Naive thymus-derived CD4-positive, alpha-beta T cell (primary cell): ENCODE measurements at places on chromosomes 2 and 18. TPM values are rescaled to one million over a fixed set of nuclear protein-coding genes. Genes with fewer than 3 reads are reported as not detected.

HNMT gene
- total RNA-seq, result 1.1 TPM

PCARE gene
- total RNA-seq, result not detected

MAP2 gene
- total RNA-seq, result 0.38 TPM

C2orf15 gene
- total RNA-seq, result 1.6 TPM

HOXD13 gene
- total RNA-seq, result not detected

PDE1A gene
- total RNA-seq, result not detected

DNA sequence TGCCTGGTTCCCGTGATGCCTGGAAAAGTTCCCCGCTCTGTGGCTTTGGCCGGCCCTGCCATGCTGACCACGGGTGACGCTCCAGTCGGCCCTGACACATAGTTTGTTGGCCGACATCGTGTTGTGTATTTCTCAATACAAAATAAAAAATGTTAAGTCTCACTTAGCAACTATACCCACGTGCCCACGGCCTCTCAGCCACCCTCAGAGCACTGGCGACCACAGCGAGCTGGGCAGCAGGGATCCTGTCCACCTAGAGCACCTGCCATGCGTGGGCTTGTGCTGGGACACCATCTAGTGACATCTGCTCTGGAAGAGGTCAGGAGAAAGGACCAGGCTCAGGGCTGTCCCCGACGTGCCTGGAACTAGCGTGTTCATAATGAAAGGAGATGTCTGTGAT lies 261.7 kb downstream of the HDAC4 start:
- DNase-seq, result no peak

- no peak for DNase-seq
Measured at GRCh38 chr2:187819624-187820023, 265.4 kb upstream of the TFPI start.

- no peak for DNase-seq
Measured at GRCh38 chr2:158953926-158954763, 14.3 kb upstream of the TANC1 start.

DNA sequence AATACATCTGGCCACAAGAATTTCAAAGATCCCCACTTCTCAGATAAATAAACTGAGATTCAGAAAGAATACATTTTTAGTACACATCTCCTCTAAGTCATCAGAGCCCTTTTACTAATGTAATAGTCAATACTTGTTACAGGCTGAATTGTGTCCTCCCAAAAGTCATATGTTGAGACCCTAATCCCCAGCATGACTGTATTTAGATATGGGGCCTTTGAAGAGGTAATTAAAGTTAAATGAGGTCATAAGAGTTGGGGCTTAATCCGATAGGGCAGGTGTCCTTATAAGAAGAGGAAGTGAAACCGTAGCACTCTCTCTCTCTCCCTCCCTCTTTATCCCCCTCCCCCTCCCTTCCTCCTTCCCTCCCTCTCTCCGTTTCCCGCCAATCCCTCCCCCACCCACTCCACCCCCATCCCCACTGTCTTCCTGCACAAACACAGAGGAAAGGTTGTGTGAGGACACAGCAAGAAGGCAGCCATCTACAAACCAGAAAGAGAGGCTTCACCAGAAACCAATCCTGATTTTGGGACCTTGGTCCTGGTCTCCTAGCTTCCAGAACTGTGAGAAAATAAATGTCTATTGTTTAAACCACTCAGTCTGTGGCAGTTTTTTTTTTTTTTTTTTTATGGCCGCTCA lies 66.6 kb upstream of the ZNF397 start:
- DNase-seq, result peak; percentile 9

DNA sequence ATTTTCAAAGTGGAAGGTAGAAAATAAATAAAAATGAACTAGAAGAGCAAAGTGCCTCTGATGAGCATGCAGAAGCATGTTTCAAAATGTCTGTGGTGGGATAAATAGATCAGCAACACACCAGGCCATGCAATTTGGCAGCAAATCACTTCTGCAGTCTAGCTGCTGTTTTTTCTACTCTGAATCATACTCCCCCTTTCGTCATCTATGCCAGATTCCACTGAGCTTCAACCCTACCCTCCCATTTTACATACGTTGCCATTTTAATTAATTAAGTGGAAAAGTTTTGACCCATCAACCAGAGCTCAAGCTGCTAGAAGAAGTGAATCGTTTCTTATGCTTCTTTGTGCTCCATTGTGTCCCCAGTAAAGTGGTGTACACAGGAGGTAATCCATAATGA lies 79.3 kb downstream of the NRXN1 start:
- no peak for DNase-seq

DNA sequence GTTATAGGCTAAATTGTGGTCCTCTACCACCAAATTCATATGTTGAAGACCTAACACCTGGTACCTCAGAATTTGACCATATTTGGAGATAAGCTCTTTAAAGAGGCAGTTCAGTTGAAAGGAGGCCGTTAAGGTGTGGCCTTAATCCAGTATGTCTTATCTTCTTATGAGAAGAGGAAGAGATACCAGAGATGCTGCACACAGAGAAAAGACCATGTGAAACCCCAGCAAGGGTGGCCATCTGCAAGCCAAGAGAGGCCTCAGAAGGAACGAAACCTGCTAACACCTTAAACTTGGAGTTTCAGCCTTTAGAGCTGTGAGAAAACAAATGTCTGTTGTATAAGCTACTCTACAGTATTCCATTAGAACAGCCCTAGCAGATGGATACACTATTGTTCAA lies 528.1 kb upstream of the DCC start:
- DNase-seq, result no peak

DNA sequence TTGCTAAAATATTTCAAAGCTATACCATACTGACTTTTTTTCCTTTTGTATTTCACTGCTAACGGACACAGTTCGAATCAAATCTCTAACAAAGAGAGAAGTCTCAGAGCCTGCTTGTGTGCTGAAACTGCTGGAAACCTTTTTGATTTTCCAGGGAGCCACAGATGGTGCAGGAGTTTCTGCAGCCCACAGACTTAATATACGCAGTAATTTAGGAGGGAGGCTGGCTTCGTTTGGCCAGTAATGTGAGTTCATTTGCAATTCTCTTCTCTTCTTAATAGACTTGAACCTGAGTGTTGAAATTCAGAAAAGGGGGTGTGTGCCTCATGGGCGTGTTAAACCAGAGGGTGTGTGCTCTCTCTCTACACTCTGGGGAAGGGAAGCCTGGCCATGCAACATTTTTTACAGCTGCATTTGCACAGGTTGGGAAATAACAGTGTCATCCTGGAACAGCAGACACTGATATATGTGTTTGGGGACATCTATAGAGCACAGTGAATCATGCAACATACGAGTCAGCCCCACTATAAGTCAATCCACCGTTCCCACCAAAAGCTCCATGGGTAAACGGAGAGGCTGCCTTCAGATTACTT lies 333.0 kb downstream of the CLIP4 start:
- DNase-seq, result no peak

- no peak for DNase-seq
Measured at GRCh38 chr2:19728125-19728524, 173.7 kb downstream of the TTC32 start.

DNA sequence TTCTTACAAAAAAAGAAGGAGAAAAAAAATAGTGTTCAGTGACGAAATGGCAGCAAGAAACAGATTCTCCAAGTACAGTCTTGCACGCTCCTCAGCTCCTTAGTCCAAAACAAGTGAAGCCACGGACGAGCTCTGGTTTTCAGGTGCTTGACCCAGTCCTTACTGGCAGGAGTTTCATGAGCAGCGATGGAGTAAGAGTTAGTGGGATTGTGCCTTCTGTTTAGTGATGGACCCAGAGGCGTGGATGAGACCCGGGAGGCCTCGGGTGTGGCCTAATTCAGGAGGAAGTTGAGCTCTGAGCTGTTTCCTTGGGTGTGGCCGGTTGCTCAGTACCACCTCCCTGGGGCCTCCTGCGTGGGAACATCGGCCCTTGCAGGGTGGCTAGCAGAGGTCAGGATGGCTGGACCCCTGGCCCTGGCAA lies 52.0 kb downstream of the KIF5C start:
- no peak for DNase-seq

DNA sequence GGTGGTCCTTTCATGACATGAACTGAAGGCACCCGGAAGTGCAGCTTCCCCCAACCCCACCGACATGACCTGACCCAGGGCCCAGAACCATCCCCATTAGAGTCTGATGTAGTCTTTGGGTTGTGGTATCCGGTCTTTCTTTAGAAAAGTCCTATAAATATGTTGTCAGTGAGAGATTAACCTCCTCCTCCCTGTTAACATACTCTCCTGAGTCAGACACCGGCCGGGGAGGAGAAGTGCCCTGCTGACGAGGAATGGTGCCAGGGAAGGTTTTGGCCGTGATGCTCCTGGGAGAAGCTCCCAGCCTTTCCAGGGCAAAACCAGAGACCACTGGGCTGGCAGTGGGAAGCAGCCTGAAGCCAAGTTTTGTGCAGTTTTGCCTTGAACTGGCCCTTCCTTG lies 109.0 kb downstream of the LAMA3 start:
- DNase-seq, result no peak

- DNase-seq, result no peak
Measured at GRCh38 chr2:187874786-187875185, 320.6 kb upstream of the TFPI start.

DNA sequence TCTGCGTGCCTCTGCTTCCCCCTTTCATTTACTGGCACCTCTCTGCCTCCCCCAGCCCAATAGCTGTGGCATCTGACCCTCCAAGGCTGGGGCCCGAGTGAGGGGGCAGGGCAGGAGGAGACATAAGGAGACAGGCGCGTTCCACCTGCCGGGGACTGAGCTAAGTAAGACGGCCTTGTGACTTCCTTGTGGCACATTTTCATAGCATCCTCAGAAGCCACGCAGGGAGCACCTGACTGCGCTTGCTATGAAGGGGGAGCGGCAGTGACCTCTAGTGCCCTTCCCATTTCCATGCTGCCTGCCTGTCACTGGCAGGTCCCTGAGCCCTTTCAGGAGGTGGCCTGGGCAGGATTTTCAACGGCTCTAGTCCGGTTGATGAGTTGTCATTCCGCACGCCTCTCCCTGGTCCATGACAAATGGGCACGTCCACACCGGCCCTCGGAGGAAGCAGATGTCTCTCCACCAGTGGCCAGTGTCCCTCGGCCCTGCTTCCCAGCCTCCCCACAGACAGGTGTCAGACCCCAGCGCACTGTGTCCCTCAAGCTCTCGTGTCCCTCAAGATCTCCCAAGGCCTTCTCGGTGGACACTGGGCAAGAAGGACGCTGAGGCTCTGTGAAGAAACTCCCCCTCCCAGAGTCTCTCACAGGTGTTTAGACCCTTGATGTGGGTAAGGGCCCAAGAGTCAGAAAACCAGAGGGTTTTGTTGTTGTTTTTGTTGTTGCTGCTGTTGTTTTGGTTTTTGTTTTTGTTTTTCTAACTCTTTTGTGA lies 42.7 kb downstream of the CYP26B1 start:
- no peak for DNase-seq

- DNase-seq, result no peak
Measured at GRCh38 chr2:729376-729861, 52.2 kb upstream of the TMEM18 start.

DNA sequence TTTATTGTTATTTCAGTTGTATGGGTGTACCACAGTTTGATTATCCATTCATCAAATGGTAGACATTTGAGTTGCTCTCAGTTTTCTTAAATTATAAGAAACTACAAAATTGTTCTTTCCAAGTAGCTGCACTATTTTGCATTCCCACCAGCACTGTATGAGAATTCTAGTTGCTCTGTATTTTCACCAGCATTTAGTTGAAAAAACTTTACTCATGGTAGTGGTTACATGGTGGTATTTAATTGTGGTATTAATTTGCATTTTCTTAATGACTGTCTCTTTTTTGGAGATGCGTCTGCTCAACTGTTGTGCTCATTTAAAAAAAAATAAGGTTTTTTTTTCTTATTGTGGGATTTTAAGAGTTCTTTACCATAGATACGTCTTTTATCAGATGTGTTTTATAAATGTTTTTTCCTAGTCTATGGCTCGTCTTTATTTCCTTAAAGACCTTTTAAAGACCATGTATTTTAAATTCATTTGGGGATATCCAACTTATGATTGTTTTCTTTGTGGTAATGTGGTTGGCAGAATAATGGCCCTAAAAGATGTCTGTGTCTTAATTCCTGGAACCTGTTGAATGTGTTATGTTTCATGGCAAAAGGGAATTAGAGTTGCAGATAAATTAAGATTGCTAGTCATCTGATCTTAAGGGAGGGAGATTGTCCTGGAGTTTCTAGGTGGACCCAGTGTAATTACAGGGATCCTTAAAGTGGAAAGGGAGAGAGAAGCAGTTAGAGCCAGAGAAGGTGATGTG lies 37.4 kb downstream of the UBE2F start:
- no peak for DNase-seq

DNA sequence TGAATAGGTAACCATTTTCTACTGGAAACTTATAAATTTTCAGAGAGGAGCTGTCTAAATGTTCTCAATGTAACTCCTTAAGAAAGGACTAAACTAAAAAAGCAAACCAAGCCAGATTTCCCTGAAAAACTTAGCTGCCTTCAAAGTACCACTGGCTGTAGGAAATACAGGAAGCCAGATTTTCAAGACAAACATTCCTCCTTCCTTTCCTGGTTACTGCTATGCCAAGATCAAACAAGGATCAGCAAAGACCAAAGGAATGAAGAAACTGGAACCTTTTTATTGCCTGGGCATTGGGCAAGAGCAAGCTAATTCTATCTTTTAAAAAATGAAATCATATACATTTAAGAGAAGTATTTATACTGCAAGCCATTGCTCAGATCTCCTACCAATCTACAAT lies 212.7 kb downstream of the DYM start:
- DNase-seq, result no peak
